ENCODE measurements at places on chromosomes 7 and 10. TPM values are rescaled to one million over a fixed set of nuclear protein-coding genes. Genes with fewer than 3 reads are reported as not detected.

Gene GSTO2
- 0.70 TPM for total RNA-seq

Gene OR6B1
- total RNA-seq = not detected

Gene OR6V1
- total RNA-seq = not detected

Gene PDE6C
- total RNA-seq = not detected

Gene PRSS37
- not detected for total RNA-seq
